ENCODE measurements at places on chromosomes 11 and 22.

DNA sequence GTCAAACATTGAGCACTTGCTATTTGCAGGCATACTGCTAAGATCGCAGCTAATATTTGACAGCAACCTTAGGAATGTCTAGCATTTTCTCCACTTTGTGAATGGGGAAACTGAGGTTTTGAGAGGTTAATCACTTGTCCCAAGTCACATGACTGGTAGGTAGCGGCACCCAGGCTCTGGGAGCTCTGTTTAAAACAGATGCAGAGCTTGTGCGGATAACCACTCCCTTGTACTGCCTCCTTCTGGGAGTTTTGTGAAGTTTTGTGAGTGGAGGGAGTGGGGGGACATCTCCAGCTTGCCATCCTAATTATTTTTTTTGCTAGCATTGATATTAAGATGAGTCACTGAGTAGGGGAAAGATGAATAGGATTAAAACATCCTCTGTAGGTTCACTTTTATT lies 134.7 kb downstream of the GRIK4 start:
- no peak for DNase-seq

DNA sequence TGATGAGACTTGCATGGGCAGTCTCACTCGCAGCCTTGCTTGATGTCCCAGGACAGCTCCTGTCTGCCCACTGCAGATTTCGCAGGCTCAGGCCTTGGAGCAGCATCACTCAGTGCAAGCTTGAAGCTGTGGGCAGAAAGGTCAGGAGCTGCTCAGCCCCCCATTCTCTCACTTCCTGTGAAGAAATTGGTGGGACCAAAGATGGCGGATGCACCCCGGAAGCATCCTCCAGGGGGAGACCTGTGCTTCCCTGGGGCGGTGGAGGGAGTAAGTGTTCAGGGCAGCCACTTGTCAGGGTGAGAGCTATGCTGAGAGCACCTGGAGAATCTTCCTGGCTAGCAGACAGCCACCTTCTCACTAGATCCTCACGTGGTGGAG lies 11.3 kb downstream of the PLAAT2 start:
- DNase-seq: no peak

- DNase-seq: no peak
Observed at GRCh38 chr11:111400595-111400994, 21.5 kb upstream of the POU2AF1 start.

GRCh38 chr11:94595076-94595475 lies 27.9 kb downstream of the PIWIL4 start:
- no peak for DNase-seq

GRCh38 chr11:111059726-111060125 lies 185.8 kb upstream of the POU2AF2 start:
- peak; percentile 7 for DNase-seq

DNA sequence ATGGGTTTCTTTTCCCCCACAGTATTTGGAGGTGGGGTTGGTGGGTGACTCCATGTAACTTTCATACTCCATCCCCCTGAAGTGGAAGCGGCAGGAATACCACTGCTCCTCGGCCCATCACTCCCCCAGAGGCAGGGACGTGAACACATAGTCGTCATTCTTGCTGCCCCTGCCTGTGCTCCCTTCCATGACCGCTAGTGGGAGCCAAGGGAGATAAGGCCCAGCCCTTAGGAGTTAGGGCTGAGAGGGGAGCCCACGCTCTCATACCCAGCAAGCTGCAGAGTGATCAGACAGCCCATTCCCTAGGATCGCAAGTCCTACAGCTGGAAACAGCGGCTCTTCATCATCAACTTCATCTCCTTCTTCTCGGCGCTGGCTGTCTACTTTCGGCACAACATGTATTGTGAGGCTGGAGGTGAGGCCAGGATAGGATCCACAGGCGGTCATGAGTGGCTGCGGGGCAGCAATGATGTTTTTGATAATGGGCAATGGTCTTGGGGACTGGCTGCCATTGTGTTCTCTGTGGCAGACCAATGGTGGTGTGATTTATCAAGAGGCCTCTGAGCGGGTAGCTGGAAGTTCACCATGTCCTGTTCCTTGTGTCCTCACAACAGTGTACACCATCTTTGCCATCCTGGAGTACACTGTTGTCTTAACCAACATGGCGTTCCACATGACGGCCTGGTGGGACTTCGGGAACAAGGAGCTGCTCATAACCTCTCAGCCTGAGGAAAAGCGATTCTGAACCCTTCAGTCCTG lies 15.9 kb downstream of the RHOG start:
- DNase-seq: peak; percentile 43

DNA sequence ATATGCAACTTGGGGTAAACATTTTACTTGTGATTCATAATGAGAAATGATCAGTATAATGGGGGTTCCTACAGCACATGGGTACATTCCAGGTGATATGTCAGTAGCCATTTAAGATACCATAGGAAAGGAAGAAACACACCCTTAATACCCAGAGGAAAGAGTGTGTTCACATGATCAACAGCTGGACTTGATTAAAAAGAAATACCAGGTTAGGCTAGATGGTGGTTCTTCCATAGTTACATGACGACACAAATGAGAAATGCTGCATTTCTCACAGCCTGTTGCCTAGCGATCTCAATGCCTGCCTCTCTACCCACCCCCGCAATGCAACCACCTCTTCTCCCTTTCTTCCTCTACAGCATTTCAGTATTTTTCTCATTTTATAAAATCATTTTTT lies 96.8 kb downstream of the TTC28 start:
- DNase-seq: no peak

GRCh38 chr11:47395223-47396048 lies 13.0 kb upstream of the SLC39A13 start:
- DNase-seq: no peak

GRCh38 chr22:40178417-40179409 lies 988 bp downstream of the TNRC6B start:
- DNase-seq: no peak

DNA sequence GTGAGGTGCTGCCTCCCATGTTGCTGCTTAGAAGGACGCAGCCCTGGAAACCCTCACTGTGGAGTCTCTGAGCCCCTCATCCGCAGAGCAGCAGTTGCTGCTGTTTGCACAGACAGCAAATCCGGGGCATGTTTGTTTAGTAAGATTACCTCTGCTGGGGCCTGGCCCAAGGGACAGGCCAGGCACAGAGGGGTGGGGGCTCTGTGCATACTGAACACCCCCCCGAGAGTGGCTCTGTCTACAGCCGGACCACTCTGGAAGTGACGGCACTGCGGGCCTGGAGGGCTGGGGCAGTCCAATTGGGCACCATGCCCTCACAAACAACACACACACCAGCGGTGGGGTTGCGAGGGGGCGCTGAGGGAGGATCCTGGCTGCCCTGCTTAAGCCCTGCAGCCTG lies 22.9 kb upstream of the CCDC188 start:
- DNase-seq: no peak

- no peak for DNase-seq
Observed at GRCh38 chr11:78299000-78299710, 110.4 kb downstream of the USP35 start.

DNA sequence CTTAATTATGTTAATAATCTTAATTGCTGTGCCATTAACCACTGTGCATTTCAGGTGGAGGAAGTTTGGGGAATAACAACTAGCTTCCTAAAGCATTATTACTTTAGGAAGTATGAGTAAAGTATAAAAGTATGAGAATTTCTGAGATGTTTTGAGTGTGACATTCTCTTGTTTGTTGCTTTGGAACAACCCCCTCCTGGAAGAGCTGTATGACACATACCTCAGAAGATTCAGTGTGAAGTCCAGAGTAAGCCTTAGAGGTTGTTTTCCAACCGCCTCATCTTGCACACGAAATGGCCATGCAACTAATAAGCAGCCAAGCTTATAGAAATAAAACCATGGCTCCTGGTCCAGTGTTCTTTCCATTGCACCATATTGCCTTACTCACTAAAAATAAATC lies 21.7 kb downstream of the CCDC81 start:
- DNase-seq: peak; percentile 68

DNA sequence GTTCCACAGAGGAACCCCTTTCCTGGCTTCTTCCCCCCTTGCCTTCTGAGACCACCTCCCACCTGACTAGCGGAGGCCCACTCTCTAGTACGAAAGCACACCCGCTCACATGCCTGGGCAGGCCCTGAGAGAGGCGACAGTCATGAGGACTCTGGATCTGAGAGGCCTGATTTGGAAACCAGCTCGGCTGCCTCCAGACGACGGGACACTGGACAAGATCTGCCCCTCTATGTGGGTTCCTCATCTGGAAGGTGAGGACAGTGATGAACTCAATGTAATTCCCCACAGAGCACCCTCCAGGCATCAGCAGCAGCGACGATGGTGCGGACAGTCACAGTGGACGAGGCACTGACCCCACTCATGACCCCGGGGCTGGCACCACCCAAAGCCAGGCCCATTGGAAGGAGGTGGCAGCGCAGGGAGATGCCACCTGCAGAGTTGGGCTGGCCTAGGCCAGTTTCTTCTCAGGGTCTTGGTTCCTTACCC lies 7.5 kb downstream of the SULT4A1 start:
- no peak for DNase-seq

- DNase-seq: peak; percentile 27
Observed at GRCh38 chr11:32297611-32298011, 137.7 kb downstream of the WT1 start.

DNA sequence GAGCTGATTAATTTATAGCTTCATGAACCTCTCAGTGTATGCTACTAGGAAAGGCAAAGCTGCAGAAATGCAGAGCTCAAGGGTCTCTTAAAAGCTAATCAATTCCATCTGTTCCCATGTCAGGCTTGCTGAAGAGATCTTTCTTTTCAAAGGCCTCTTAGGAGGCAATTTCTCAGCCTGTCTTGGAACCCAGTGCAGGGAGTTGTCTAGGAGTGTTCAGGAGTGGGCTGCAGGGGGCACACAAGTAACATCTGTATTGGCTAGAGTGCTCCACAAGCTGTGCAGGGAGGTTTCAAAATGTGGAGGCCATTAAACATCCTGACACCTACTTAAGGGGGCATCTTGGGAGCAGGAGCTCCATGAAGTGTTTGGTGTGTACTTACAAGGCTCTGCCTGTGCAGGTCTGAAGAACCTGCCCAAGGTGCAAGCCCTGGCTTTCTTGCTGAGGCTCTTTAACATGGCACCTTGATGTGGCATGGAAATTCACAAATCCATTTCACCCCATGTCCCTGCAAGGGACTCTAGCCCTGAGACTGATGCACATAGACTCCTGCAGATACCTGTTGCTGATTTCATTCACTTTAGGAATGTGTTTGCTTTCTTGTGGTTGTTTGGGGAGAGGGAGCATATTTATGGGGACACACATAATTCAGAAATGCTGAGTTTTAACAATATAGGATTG lies 134.7 kb downstream of the ME3 start:
- DNase-seq: no peak

- no peak for DNase-seq
Observed at GRCh38 chr22:21964234-21964633, 11.6 kb upstream of the PPM1F start.

DNA sequence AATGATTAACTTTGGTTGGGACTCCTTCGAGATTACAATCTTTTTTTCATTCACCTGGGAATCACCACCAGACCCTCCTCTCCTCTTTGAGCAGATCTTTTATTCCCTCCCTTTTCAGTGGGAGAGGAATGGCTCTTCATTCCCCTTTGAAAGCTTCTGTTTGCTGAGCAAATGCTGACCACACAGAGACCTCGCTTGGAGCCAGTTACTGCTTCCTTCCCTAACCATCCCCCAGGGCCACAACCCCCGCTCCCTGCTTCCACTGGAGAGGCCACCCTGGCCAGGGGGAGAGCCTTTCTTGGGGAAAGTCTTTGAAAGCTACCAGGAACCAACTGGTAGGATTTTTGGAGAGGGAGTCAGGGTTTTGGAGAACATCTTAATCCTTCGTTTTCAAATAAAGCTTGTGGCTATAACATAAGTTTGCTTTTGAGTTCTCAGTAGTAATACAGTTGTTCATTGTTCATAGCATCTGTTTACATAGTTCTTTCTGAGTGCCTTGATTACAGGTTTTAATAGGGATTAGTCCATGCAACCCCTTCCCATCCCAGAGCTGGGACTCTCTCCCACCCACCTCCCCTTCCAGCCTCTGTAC lies 138.4 kb downstream of the DBX1 start:
- DNase-seq: no peak

DNA sequence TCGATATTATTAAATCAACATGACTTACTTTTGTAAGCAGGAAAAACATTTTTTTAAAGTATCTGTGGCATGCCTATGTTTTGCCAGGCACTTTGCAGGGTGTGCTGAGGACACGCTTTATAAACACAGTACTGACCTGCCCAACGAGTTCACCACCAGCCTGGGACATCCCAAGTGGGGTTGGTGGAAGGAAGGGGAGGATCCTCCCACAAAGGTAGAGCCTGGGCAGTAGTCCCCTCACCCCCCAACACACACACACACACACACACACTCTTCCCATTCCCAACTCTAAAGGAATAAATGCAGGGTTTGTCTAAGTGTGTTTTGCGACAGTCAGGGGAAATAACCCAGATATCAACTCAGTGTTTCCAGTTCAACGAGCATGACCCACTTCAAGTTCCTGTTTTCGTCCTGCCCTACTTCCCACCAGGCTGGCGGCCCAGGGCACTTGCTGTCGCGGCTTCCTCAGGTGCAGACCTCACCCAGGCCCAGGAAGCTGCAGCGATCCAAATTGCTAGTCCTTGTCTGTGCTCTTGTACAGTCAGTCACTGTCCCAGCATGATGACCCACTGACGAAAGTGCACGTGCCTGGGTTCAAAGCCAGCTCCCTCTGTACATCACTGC lies 3.1 kb downstream of the CERK start:
- DNase-seq: no peak

GRCh38 chr11:11260903-11261302 lies 92.1 kb downstream of the CSNK2A3 start:
- DNase-seq: no peak

DNA sequence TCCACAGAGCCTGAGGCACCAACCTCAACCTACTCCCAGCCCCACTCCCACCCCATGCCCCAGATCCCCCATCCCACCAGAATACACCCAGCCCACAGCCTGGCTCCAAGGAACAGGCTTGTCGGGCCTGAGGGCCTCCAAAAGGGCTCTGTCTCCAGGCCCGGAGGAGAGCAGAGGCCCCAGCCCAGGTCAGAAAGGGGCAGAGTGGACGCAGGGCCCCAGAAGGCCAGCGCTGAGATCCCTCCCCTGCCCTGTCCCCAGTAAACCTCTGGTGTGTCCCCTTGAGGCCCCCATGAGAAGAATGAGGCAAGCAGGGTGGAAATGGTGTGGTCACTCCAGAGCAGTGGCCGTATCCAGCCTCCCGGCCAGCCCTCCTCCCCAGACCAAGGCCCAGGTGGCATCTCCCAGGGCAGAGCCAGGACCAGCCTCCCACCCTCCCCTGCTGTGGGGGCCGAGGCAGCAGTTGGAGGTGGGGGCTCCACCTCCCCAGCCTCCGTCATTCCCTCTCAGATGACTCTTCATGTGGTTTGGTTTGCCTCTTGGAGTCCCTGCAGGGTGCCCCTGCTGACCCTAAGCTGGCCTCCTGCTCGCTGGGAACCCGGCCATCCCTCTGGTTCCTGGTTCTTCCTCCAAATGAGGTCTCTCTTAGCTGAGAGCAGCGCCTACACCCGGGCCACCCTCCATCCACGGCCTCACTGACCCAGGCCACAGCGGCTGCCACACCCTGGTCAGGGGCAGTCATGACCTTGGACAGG lies 195.0 kb downstream of the IGLL1 start:
- no peak for DNase-seq

Data from hepatic stellate cell (primary cell).